ENCODE measurements at places on chromosomes 6 and 20.

- DNase-seq = no peak
Measured at GRCh38 chr6:159973406-159973805, 4.5 kb downstream of the IGF2R start.

DNA sequence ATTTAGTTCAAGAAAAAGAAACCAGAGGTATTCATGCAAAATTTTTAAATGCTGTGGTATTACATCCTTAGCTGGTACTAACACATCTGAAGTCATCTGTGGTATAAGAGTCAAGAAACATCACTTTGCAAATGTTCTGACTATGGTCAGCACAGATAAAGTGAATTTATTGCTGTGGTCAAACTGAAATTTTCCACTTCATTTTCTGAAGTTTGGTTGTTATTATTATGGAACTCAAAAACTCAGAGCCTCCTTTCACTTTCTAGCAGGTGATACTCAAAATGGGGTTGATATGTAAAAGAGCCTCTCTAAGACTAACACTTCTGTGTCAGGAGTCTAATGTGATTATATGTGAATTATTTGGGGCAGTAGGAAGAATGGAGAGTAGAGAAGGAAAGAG is 257.8 kb downstream of the RNGTT start:
- DNase-seq = no peak

- DNase-seq = no peak
Measured at GRCh38 chr20:24969186-24970029, 20.3 kb downstream of the CST7 start.

DNA sequence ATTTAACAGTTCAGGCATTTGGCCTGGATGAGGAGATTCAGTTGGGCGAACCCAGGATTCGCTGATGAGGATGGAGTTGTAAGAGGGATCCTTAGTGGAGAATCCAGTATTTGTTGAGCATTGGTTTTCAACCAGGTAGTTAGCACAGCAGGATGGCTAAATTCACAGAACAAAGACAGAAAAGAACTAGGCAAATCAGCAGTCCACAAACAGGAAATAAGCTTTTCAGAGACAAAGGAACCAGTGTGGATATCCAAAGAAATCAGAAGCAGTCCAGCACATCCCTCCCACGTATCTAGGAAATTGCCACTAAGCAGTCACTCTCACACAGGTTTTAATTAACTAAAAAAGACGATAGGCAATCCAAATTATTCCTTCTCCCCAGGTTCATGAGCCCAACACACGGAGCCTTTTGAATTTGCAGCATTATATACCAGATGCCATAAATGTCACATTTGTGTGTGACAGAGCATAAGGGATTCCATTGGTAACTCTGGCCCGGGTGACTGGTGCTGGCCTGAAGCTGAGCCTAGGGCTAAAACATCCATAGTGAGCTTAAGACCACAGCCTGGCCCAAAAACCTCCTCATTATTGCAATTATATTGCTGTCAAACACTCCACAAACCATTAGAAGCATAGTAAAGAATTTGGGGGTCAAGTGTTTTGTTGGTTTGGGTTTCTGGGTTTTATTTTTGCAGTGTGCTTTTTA is 131.5 kb downstream of the SOBP start:
- DNase-seq = no peak

DNA sequence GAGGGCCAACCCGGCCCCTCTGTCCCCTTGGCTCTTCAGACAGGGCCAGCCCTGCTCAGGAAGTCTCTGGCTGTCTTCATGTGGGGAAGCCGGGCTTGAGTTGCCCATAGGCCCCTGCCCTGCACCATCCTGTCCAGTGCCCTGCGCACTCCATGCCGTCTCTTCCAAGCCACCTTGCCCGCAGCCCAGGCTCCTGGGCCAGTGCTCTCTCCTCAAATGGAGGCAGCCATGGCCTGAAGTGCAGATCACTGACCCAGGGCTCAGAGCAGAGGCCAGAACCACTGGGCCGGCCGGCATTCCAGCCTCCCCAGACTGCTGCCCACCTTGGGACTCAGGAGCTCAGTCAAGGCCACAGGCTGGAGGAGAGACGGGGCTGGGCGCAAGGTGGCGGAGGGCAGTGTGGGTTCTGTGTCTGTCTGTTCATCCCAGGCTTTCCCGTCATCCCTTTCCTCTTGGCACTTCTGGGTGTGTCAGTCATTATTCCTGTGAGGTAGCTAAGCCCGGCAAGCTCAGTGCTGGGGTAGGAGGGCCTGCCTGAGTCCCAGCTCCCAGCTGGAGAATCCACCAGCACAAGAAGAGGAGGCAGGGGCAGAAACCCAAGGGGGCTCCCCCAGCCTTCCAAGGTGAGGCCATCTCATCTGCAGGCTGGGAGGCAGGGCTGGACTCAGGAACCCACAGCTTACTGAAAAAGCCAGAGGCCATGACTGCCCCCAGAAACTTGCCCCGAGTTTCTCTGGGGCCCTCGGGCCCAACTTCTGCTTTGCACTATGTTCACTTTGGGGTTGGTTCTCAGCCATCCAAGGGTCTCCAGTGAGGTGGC is 22.4 kb downstream of the SDCBP2 start:
- no peak for DNase-seq
